Cerebellar cortex (tissue), 1 donor: ENCODE measurements at places on chromosomes 11 and 22.

GRCh38 chr11:20249796-20250195 is 89.5 kb upstream of the DBX1 start:
- DNase-seq, result no peak

DNA sequence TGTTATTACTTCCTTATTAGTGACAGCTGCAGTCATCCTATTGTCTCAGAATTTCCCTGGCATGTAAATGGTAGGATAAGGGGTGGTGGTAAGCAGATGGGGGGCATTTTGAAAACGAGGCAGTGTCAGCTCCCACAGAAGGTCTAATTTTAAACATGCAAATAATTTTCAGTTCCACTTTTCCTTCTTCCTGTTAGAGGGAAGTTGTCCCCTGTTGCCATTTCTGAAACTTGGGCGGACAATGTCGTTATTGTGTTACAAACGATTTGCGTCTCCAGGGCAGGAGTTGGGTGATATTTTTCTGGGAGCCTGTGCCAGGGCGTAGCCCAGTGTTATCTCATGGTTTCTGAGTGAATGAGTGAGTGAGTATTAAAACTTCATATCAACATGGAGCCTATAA is 7.4 kb downstream of the PTPRJ start:
- no peak for DNase-seq

GRCh38 chr11:126874831-126875230 is 125.7 kb downstream of the KIRREL3 start:
- no peak for DNase-seq

DNA sequence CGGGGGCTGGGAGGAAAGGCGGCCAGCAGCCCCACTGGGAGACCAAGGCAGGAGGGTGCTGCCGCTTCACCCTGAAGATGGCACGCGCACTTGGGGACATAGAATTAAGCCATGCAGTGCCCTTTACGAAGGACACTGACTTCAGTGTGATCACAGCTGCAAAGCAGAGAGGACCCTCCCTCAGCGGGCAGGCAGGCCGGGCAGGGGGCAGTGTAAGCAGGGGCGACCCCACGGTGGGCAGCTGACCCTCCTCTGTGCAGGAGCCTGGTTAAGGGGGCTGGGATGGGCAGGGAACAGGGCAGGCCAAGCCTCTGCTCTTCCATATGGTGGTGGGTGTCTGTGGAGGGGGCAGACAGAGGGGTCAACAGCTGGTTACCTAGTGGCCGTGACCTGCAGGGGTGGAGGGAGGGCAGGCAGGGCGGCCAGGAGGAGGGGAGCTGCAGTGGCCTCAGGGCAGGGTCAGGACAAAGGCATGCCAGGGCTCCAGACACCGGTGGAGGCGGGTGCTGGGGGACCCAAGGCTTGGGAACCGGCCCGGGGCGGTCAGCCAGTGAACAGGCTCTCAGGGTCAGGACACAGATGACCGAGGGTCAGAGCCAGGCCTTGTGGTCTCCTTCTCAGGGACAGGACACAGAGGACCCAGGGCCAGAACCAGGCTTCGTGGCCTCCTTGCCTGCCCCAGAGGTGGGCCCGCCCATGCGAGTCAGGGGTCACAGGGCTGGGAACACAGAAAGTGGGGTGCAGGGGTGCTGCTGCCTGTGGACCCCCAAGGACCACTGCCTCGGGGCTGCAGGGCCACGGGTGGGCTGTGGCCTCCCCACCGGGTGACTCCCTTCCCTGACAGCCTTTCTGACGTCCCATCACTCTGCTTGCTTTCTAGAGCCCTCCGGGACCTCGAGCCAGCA is 7.2 kb downstream of the LMNTD2 start:
- no peak for DNase-seq

DNA sequence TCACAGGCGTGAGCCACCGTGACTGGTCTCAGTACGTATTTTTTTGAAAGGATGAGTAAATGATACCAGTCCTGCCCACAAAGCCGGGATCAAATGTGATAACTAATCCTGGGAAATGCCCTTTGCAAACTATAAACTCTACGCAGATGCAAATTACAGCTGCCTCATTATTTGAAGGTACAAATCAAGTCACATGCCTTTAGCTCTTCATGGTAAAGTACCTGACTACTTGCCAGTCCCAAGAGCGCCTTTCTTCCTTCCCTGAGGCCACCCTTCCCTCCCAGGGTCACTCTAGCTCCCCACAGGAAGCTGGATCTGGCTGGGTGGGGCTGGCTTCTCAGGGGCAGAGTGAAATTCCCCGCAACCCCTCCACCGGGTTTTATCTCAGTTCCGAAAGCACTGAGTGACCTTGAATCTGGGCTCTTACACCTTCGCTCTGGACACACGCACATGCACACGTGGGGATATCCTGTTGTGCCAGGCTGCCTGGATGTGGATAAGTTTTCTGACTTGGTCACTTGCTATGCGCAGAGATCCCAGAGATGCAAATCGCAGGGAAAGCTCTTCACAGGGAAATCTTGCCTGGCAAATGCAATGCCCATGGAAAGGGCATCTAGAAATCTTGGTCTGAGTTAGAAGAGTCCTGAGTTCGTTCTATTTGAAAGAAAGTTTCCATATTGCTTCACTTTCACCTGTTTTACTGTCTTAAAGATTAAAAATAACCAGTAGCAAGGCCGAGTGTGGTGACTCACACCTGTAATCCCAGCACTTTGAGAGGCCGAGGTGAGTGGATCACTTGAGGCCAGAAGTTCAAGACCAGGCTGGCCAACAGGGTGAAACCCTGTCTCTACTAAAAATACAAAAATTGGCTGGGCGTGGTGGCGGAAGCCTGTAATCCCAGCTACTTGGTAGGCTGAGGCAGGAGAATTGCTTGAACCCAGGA is 8.5 kb downstream of the A4GALT start:
- no peak for DNase-seq

- DNase-seq, result no peak
Observed at GRCh38 chr11:8228231-8228630, 35.4 kb downstream of the LMO1 start.

GRCh38 chr22:36874309-36874696 is 13.5 kb downstream of the NCF4 start:
- DNase-seq, result no peak

DNA sequence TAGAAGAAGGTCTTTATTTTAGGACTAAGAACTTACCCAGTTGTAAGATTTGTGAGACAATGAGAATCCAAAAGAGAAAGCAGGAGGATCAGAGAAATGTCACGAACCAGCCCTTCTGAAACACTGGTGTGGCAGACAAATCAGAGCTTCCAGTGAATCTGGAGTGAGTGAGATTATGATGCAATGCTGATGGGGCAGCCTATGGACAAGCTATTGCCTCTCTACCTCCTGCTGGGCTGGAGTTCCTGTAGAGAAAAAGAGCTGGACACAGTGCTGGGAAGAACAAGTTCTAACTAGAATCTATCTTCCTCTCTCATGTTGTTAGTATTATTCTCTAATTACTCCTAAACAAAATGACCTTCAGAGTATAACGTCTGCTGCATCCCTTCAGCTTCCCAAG is 12.0 kb upstream of the ANO3 start:
- no peak for DNase-seq

- DNase-seq, result no peak
Observed at GRCh38 chr11:34105957-34106504, 602 bp downstream of the NAT10 start.

DNA sequence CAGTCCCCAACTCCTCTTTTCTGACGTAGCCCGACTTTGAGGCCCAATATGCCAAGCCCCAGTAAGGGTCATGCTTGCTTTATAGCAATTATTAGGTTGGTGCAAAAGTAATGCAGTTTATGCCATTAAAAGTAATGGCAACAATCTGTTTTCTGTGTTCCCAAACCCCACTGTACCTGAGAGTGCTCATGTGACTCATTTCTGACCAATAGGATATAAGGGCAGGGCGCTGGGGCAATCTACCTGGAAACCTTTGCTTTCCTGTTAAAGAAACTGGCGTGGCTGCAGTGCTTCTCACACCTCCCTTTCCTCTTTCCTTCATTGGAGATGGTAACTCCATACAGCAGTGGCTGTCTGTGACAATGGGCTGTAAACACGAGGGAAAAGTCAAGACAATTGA is 78.9 kb upstream of the MPPED2 start:
- DNase-seq, result no peak

DNA sequence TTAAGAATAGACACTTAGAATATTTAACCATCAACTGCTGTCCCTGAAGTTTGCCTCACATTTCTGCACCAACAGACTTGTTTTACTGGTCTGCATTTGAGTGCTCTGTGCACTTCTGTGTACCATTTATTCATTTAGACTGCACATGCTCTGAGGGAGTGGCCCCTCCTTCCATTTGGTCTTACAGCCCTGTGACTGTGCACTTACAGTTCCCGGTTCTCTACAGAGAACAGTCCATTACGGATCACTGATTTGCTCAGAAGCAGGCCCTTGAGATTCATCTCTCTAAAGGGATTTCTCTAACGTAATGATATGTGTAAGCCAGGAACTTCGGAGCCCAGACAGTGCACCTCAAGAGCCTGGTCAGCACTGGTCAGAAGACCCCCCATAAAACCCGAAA is 247.3 kb upstream of the BLID start:
- no peak for DNase-seq

DNA sequence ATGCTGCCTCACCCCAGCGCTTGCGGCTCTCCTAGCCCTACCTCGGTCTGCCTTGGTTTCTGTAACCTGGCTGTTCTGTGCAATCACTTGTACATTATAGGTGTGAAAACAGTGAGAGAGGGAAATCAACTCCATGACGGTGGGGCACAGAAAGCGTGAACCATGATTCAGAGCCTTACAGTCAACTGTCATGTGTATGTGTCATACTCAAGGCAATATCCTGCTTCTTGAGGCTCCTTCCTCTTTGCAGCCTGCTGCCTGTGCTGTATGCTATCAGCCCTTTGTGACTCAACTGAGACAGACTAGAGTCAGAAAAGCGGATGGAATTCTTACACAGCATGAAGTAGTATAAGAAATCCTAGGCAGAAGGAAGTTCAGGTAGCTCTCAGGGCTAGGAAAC is 2.1 kb downstream of the NRIP3 start:
- peak; percentile 57 for DNase-seq

- DNase-seq, result no peak
Observed at GRCh38 chr22:50314455-50315288, 7.2 kb upstream of the PLXNB2 start.

DNA sequence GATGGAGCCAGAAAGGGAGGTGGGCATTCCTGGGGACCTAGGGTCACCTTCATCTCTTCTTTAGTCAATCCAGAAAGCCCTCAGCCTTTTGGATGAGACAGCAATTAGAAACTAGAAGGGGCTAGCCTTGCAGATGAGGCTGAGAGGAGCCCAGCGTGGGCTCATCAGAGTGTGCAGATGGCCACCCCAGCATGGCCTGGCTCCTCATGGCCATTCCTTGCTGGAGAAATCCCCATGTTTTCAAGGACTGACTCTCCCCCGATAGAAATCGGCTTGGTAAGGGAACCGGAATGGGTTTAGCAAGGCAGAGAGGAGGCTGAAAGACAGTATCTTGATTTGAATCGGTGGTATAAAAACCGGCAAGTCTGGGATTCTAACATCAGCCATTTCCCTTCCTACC is 274.6 kb downstream of the BUD13 start:
- peak; percentile 73 for DNase-seq

DNA sequence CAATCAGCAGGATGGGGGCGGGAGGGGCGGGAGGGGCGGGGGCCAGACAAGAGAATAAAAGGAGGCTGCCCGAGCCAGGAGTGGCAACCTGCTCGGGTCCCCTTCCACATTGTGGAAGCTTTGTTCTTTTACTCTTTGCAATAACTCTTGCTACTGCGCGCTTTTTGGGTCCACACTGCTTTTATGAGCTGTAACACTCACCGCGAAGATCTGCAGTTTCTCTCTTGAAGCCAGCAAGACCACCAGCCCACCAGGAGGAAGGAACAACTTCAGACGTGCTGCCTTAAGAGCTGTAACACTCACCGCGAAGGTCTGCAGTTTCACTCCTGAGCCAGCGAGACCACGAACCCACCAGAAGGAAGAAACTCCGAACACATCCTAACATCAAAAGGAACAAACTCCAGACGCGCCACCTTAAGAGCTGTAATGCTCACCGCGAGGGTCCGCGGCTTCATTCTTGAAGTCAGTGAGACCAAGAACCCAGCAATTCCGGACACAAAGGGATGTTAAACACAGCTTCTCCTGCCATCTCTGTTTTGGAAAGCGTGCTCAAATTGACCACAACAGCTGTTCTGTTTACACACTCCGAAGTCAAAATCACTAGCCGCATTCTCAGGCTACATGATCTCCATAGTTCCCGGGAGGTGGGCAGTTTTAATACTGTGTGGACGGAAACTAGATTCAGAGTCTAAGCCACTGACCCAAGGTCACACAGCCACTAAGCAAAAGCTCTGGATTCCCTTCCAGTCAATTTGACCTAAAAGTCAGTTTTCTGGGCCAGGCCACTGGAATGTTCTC is 11.9 kb downstream of the PLAAT2 start:
- no peak for DNase-seq

DNA sequence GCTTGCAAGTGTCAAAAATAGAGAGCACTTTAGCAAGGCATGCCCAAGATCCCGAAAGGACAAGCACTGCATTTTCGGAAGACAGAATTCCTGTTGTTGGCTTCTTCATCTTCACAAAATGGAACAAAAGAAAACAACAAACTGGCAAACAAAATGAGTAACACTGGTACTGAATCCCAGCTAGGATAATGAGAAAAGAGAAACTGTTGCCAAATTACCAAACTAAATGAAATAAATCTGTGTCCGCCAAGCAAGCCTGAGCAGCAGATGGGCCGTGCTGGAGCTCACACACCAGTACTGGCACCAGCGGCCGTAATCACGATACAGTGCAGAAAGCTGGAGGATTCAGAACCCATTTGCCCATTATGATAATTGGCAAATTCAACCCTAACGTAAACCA is 30.6 kb downstream of the TUB start:
- DNase-seq, result peak; percentile 86

DNA sequence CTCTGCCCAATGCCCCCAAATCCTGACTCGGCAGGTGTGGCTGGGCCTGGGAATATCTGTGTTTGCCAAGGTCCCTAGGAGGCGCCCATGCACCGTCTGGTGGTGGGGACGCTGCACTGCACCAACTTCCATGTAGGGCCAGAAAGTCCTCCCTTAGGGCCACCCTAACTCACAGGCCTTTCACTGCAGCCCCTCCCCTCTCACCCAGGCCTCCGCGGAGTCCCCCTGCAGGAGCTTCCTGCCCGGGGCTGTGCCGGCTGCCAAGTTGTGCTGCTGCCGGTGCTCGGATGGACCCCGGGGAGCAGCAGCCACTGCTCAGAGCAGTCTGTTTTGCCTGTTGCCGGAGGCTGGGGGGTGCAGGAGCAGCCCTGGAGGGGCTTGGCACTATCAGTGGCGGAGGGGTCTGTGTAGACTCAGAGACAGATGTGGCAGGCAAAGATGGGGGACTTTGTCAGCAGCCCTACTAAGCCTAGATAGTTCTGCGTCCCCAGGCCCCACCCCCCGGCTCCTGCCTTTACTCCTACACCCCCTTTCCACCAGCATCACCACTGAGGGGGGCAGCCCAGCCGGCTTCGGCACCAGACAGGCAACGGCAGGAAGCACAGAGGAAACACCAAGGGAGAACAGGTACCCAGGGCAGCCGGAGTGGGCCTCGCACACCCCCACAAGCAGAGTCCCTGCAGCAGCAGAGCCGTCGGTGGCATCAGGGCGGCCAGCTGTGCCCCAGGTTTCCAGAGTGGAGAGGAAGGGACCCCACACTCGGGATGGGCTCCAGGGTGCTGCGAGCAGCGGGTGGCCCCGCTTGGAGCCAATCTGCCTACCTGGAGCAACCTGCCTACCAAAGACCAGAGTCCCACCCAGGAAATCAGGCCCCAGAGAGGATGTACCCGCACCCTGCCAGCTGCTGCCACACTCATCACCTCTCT is 124.3 kb downstream of the TRIM29 start:
- DNase-seq, result peak; percentile 51

GRCh38 chr22:37345863-37346504 is 63.7 kb downstream of the CYTH4 start:
- DNase-seq, result no peak
